ENCODE measurements at places on chromosomes 16 and 17.

DNA sequence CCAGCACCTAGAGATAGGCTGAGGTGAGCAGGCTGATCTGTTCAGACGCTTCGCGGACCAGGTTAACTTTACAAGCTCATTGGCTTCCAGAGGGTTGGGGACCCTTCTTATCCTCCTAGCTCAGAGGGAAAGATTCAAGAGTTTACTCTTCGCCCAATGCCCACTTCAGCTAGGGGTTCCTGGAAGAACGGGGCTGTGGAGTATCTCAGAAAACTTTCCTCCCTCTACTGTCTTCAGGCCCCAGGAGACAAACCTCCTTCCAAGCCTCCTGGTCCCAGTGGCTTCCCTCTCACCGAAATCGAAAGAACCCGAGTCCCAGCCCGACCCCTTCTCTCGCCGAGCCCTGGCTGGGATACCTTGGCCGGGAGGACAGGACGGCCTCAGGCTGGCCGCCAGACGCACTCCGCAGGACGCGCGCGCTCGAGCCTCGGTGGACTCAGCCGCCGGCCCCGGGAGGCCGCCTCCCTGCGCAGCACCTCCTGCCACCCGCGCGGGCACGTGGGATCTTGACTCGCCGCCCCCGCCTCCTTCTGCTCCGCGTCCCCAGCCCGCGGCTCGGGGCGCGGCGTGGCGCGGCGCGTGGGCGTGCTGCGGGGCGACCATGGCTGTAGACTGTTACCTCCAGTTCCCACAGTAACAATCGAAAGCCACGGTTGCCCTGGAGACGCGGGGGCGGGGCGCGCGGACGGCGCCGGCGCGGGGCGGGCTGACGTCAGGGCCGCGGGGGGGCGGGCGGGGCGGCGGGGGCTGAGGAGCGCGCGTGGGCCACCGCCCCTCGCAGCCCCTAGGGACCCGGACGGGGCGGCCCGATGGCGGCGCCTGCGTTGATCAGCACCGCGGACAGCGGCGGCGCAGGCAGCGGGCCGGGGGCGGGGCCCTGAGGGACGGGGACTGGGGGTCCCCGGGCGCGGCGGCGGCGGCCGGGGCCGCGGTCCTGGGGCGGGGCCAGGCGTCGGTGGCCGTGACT lies 5.3 kb upstream of the HIC1 start:
- peak; percentile 86 for DNase-seq

GRCh38 chr17:68820476-68820824 lies 134.7 kb downstream of the ABCA8 start:
- no peak for DNase-seq

DNA sequence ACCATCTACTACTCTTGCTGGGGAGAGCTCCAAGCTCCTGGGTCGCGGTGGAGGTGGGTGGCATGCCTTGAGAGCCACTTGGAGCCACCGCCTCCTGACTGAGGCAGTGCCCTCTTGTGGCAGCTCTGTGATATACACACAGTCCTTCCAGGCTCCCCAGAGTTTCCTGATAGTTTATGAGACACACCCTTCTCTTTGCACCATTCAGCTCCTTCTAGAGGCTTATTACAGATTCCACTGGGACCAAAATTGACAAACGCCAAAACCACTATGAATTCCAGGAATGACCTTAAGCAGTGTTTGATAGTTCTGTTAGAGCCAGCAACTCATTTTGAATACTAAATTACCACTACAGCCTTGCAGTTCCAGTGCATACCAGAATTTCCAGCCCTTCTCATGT lies 170.1 kb upstream of the CDH13 start:
- peak; percentile 9 for DNase-seq

GRCh38 chr17:30000755-30001257 lies 59.4 kb downstream of the EFCAB5 start:
- DNase-seq: no peak

DNA sequence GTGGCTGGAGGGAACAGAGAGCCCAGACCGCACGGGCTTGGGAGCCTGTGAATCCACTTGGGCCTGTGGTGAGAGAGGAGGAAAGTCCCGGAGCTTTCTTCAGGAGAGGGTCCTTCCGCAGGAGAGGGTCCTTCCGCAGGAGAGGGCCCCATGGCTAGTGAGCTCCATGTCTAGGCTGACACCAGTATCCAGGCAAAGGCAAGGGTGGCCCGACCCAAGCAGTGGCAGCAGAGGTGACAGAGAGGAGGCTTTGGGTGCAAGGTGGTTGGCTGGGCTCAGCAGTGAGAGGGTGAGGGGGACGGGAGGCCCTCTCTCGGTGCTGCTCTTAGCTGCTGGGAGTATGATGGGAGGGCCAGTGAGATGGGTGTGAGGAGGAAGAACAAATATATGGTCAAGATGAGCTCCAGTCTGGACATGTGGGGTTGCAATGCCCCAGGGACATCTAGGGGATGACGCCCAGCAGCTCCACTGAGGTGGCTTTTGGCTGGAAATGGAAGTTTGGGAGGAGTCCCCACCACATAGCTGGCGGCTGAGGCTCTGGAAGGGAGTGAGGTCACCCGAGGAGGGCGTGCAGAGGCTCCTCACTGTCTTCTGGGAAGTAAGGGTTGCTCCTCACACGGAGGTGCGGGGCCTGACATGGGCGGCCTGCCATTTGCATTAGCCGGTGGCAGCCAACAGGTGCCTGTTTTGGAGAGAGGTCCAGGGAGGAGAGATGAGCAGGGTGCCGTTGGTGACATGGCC lies 2.3 kb upstream of the HSD3B7 start:
- no peak for DNase-seq

DNA sequence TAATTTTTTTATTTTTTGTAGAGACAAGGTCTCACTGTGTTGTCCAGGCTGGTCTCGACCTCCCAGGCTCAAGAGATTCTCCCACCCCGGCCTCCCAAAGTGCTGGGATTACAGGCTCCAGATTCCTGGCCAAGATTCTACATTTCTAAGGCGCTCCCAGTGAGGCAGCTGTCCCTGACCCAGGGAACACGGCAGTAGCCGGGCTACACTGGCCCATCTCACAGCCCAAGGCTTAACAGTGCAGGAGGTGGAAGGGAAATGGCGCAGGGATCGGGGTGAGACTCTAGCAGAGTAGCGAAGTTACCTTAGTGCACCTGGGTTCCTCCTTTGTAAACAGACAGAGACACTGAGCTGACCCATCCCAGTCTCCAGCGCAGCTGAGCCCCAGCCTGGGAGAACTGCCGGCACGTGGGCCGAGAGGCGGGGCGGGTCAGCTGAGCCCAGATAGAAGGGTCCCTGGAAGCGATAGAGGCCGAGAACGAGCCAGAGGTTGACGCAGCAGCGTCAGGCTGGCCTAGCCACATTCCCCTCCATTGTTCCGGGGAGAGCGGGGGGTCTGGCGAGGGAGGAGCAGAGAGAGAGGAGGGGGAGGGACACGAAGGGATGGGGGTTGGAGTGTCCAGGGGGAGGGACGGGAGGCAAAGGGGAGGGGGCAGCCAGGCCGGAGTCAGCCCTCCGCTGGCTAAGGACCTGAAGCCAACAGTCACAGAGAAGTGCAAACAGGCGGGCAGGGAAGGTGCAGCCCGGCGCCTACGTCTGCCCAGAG lies 2.5 kb downstream of the CARHSP1 start:
- DNase-seq: no peak

DNA sequence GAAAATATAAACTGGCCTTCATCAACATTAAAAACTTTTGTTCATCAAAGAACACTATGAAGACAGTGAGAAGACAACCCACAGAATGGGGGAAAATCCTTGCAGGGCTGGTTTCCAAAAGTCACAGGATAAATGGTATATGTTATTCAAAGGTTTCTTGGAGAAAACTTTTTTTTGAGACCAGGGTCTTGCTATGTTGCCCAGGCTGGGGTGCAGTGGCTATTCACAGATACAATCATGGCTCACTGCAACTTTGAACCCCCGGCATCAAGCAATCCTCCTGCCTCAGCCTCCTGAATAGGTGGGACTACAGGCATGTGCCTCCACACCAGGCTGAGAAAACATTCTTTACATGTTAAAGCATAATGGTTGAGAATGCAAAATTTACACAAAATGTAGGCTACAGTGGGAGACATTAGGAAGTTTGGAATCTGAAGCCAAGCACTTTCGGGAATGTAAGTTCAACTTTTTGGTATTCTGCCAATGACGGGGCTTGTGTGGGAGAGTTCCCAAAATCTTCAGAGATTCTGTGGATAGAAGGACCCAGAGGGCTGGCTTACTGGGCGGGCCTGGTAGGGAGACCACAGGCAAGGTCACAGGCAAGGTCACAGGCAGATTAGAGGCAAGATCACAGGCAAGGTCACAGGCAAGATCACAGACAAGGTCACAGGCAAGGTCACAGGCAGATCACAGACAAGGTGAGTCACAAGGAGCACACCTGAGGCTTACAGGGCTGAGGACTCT lies 24.2 kb upstream of the ATP2A3 start:
- no peak for DNase-seq

DNA sequence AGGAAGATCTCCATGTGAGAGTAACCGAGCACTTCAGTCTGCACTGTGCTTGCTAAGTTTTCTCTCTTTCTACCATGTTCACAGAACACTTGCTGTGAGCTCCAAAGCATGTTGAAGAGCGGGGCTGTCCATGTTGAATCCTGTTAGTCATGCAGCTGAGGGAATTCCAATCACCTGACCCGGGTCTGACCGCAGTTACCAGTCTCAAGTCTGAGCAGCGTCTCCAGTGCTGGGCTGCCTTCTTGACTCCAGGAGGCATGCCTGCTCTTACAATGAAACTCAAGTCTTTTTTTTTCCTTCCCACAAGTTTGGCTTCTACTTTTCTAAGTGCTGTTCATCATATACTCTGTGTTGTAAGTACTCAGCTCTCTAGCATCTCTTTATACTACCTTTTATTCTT lies 44.3 kb downstream of the HOXB1 start:
- DNase-seq: no peak

GRCh38 chr17:63268827-63269226 lies 177.3 kb downstream of the CYB561 start:
- no peak for DNase-seq

DNA sequence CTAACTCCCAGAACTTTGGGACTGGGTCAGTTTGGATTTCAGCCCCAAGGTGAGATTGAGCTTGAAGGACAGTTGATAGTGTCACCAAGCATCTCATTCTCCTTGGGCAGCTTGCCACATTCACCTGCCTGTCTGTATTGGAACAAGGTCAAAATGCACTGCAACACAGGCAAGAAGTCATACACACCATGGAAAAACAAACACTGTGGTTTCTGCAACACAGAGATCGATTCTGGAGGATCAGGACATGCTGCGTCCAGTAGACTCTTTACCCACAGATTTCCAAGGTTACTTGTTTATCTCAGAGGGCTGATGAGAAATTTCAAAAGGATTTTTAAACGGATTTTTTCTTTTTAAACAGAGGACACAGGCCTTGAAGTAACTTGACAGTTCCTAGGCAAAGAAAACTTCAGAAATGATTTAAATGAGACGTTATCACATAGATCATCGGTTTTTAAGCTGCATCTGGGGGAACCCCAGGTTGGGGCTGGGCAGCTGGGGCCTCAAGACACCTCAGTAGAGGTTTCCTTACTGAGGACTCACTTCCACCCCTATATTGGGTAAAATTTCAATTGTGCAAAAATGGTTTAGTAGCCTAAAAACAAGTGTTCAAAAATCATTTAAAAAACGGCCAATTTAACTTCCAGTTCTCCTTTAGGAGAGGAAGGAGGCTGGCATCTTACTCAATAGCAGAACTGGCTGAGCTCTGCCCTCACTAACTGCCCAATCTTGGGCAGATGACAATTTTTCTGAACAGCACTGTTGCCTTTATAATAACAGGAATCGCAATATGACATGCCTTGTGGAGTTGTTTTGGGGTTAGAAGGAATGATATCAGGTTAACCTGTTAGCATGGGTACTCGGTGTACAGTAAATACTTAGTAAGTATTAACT lies 299.3 kb downstream of the XYLT1 start:
- no peak for DNase-seq

DNA sequence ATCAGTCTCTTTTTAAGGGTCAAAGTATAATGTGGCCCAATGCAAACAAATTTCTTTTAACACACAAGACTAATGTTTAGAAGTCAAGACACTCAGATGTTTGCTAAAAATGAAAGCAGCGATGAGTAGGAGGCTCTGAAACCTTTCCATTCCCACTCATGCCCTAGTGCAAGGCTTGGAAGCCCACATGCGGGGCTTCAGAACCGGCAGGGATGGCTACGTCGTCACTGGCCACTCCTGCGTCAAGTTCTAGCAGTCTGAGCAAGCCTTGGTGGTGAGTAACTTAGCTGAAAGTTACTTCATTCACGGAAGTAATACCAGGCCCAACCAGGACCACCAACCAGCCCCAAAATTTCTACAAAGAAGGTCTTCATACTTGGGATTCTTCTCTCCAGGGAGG lies 14.8 kb upstream of the TMED6 start:
- DNase-seq: no peak

GRCh38 chr16:16120044-16120381 lies 103.3 kb downstream of the ABCC6 start:
- DNase-seq: no peak

DNA sequence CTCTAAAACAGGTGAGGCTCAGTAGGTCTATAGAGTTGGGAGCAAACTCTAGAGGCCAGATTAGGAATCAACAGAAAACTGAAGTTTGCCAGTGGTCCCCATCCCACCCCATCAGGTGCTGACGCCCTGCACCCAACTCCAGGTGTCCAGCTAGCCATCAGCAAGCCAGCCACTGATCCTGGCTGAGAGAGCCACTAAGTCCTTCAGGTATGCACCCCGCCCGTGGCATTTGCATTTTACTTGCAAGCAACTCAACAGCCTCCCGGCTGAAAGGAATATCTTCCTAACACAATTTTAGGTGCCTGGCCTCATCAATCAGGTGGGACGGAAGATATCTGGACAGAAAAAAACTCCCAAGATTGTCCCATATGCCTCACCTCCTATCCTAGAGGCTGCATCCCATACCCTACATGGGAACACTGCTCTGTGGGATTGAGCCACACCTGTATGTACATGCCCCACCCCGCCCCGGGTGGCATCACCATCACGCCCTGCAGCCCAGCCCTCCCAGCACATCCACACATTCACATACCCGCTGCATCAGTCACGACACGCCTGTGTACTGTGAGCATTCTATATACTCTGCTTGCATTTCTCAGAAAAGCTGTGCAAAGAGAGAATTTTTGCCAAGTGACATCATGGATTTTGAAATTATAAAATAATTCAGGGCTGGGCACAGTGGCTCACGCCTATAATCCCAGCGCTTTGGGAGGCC lies 8.3 kb downstream of the OTOP3 start:
- no peak for DNase-seq

DNA sequence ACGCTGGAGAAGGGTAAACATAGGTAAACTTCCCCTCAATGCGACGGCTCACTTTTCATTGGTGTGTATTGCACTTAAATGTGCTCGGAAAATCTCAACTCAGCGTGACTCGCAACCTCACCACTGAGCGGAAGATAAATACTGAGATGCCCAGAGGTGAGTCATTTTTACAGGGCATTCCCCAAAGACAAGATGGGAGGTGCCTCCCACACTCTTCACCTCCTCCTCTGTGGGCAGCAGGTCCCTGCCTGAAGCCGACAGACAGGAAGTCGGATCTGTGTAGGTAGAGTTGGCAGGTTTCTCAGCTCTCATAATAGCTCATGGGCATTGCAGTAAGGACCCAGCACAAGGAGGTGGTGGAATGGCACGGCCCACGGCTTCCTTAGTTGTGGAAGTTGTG lies 274.6 kb upstream of the HSBP1 start:
- DNase-seq: no peak

GRCh38 chr16:58661199-58661830 lies 23.3 kb downstream of the SLC38A7 start:
- DNase-seq: no peak
